ENCODE measurements at places on chromosomes 7 and 10.

DNA sequence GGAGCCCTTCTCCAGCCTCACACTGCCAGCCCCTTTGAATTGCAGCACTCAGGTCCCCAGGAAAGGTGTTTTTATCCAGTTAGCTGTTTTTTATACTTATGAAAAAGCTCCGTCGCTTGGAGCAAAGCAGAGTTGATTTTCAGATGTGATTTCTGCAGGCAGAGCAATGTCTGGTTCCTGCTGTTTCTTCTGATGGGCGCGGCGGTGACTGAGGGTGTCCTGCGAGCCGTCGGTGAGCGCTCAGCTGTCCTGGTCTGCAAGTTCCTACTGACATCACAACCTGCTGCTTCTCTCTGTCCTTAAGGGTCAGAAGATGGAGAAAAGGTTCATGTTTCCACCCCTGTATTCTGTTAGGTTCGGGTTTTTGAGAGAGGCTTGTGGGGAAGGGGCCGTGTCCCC, 109.6 kb upstream of the FAM20C start:
- DNase-seq = no peak

- DNase-seq = no peak
Observed at GRCh38 chr7:44759246-44759645, 10.6 kb downstream of the ZMIZ2 start.

DNA sequence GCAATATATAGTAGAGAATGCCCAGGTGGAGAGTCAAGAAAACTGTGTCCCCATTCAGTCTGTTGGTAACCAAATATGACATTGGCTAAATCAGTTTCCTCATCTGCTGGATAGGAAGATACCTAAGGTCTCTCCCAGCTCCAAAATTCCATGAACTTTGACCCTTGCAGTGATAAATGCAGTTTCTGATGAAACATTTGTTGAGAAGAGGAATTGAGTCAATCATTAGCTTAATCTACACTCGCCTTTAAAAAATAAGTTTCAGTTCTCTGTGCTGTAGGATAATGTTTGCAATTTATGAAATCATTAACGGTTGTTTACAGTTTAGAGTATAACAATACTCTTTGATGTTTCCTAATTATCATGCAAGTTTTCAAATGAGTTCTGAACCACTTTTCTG, 38.0 kb upstream of the SLC25A13 start:
- DNase-seq = no peak

DNA sequence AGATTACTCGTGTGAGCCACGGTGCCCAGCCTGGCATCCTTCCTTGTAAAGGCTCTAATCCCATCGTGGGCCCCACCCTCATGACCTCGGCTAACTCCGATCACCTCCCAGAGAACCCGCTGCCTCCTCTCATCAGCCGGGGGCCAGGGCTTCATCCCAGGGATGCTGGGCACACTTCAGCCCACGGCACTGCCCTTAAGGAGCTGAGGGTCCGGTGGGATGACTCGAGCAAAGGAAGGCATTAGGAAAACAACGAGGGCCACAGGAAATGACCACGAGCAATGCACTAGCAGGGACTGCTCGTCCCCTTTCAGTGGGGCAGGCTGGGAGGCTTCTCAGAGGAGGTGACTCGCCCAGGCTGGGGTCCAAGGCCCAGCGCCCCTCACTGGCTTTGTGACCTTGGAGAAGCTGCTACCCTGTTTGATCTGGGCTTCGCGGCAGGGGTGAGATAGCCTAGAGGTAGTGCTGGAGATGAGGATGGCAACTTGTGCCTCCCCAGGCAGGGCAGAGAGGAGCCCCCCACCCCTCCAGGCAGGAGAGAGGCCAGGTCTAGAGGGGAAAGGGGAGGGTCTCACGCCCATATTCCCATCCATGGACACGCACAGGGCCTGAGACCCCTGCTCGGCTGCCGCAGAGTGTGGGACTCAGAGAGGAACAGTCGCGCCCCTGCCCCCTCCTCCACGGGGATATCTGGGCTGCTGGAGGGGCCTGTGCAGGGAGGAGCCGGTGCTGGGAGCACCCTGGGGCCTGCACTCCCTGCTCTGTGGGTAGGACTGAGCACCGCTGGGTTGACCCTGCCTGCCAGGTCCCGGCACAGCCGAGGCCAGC, 26.8 kb downstream of the ELFN1 start:
- DNase-seq = no peak

DNA sequence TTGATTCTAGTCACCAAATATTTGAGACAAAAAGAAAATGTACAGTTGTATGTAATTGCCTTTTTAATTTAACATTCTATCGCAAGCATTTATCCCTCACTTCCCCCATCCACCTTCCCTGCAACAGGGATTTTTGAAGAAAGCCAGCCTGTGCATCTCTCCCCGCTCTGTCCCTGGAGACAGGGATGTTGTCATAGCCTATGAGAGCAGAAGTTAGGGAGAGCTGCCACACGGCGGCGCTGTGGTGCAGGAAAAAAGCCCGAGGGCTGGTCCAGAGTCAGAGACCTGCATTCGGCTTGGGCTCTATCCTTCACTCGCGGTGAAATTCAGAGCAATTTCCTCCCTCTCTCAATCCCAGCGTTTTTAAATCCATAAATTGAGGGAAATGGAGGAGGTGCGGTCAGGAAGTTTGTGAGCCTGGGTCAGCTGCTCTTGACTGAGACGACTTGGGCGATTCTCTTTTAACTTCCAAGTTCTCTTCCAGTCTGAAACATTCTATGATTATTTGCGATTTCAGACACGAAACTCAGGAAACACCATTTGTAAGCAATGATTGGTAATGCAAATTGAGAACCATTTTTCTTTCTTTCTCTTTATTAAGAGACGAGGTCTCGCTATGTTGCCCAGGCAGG, 17.5 kb downstream of the HKDC1 start:
- DNase-seq = peak; percentile 67

- no peak for DNase-seq
Observed at GRCh38 chr7:101845974-101846373, 28.5 kb downstream of the CUX1 start.

- no peak for DNase-seq
Observed at GRCh38 chr7:35268953-35269352, 15.1 kb upstream of the TBX20 start.

- no peak for DNase-seq
Observed at GRCh38 chr10:45371560-45371959, 2.5 kb upstream of the ALOX5 start.

DNA sequence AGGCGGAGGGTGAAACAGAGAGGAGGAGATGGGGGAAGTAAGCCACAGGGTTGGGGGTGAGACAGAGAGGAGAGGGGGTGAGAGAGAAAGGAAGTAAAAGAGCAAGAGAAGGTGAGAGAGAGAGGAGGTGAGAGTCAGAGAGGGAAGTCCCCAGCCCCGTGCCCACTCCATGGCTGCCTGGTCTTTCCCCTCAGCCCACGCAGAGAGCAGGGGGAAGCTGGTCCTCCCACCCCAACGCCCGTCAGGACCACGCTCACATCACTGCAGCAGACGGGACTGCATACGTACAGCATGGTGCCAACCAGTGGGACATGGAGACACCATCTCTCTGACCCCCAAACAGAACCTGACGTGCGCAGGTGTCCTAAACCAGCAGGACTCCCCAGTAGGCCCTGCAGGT, 12.1 kb upstream of the PDGFA start:
- no peak for DNase-seq

- DNase-seq = peak; percentile 65
Observed at GRCh38 chr10:67763499-67764011, 67.6 kb upstream of the CTNNA3 start.

- no peak for DNase-seq
Observed at GRCh38 chr10:59002011-59002410, 174.4 kb upstream of the PHYHIPL start.

GRCh38 chr10:121926671-121927317, 1.0 kb downstream of the ATE1 start:
- DNase-seq = no peak

GRCh38 chr7:96090756-96091155, 231.1 kb downstream of the SLC25A13 start:
- DNase-seq = no peak

DNA sequence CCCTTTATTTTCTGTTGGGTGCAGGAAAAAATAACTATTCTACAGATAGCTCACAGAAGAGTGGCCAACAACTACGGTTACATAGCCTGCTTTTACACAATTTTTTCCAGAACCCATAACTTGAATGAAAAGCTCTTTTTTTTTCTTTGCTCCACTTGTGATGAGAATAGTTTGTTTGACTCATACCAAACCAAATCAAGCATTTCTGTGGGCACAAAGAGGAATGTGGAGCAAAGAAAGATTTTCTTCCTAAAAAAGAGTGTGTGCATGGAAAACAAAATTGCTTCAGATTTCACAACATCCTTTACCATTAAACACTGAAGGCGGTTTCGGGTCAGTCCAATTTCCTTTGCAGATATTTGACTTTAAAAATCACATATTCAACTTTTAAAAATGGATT, 54.8 kb upstream of the RAB11FIP2 start:
- peak; percentile 82 for DNase-seq

DNA sequence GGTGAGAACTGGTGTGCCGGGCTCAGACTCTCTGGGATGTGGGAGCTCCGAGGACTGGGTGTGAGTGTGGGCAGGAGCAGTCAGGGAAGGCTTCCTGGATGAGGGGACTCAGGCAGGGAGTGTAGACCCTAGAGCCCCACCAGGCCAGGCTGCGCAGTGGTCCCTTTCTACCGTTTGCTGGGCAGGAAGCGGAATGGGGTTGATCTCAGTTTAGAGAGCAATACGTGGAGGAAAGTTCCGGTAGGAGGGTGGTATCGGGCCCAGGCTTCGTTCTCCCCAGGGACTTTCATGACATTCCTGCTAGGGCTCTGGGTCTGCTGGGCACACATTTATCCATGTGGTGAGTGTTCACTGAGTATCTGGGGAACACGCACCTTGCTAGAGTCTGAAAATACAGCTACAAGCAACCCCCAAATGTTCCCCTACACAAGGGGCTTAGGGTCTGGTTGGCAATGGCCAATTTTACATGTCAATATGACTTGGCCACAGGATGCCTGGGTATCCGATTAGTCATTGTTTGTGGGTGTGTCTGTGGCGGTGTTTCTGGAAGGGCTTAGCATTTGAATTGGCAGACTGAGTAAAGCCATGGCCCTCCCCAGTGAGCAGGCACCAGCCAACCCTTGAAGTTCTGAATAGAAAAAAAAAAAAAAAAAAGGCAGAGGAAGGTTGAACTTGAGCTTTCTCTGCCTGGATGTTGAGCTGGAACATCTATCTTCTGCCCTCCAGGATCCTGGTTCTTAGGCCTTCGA, 20.8 kb downstream of the GHRHR start:
- no peak for DNase-seq

DNA sequence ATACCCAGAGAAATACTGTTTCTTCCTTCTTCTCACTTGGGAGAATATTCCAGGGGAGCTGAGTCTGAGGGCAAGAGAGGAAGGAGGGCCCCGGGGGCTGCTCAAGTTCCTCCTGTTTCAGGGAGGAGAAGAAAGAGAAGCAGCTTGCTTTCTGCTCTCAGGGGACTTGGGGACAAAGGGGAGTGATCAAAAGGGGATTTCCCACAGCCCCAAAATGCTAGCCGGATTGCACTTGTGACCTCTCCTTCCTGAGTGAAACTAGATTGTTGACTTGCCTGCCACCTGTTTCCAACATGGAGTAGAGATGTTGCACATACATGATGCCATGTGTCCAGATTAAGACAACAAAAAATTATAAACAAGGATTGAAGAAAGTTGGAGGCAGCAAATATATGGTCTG, 28.7 kb upstream of the PDCD4 start:
- no peak for DNase-seq

DNA sequence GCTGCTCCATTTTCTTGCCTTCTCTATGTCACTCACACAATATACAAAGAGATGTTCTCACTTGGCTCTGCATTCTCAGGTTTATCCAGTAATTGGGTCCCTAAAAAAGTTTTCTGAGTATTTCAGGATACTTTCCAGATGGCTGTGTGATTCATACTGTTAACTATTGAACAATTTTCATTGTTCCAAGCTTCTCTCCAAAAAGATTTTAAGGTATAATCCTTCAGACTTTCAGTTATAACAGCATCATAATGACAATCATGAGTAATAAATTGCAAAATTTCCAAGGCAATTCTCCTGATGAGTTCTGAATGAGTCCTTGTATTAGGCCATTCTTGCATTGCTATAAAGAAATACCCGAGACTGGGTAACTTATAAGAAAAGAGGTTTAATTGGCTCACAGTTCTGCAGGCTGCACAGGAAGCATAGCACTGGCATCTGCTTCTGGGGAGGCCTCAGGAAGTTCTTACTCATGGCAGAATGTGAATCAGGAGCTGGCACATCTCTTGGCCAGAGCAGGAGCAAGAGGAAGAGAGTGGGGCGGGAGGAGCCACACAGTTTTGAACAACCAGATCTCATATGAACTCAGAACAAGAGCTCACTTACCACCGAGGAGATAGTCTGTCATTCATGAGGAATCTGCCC, 148.1 kb downstream of the SLC16A9 start:
- DNase-seq = peak; percentile 72

DNA sequence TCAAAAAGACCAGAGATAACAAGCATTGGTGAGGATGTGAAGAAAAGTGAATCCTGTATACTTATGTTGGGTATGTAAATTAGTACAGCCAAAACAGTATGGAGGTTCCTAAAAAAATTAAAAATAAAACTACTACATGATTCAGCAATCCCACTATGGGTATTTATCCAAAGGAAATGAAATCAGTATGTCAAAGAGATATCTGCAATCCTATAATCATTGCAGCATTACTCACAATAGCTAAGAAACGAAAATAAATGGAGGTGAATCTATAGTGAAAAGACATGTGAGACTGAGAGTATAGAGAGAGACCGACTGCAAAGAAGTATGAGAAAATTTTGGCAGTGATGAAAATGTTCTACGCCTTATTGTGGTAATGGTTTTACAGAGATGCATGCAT, 139.2 kb upstream of the TMEM168 start:
- DNase-seq = peak; percentile 44

DNA sequence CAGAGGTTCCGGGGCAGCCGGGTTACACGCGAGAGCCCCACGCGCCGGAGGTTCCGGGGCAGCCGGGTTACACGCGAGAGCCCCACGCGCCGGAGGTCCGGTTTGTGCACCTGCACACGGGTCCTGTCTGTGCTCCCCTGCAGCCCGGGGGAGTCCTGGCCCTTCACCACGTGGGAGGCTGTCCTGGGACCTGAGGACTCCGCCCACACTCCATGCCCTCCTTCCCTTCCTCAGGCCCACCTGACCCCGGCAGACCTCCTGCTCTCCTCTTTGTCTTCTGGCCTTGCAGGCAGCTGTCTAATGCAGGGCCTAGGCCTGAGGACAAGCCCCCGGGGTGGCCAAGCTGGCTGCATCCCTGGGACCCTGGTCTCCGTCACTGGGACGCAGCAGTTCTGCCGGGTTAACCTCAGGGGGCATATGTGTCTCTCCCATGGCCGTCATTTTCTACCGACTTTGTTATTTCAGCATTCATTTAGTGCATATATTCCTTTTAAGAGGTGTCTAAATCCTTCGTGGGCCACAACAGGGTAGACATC, 374.6 kb downstream of the DNAJB6 start:
- no peak for DNase-seq

DNA sequence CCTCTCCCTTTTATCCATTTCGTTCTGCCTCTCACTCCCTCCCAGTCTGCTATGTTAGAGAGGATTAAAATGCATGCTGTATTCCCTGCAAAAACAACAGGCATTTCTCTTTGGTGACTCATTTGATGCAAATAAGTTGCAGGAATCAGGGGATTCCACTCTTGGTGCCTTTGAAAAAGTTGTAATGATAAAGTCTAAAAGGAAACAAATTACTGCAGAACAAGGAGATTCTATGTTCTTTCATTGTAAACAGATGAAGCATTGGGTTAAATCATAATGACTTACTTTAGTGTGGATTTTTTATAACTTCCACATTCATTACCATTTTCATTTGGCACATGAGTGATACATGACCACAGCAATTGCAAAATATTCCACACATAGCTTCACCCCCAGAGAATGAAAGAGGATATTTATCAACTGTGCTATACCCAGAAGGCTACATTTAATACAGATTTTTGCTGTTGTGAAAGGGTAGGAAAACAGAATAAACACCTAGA, 33.4 kb upstream of the ABLIM1 start:
- DNase-seq = peak; percentile 76

GRCh38 chr7:83487801-83488200, 161.1 kb downstream of the SEMA3E start:
- no peak for DNase-seq

Measured in fibroblast of skin of abdomen (primary cell).